ENCODE measurements at places on chromosomes 13 and 19. TPM values are rescaled to one million over a fixed set of nuclear protein-coding genes. Genes with fewer than 3 reads are reported as not detected.

DNA sequence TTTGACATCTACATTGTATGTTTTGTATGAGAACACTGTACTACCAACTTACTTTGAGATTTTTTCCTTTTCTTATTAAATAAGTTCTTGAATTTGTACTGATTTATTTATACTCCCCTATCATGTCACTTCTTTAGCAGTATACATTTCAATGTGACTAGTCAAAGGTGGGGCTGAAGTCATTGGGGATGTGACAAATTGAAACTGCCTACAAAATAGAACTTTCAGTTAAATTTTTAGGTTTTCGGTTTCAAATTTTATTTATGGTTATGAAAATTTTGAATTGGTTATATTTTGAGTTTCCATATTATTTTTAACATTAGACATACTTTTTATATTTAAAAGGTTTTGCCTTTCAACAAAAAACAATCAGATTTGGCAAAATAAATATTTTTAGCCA is 221.6 kb downstream of the NBEA start:
- no peak for DNase-seq

- no peak for DNase-seq
Measured at GRCh38 chr13:76928456-76928855, 19.9 kb upstream of the ACOD1 start.

- no peak for DNase-seq
Measured at GRCh38 chr13:48571126-48571913, 38.4 kb upstream of the RCBTB2 start.

- no peak for DNase-seq
Measured at GRCh38 chr19:11014403-11014911, 53.6 kb downstream of the SMARCA4 start.

SIN3B gene
- total RNA-seq: 34.6 TPM

ZNF468 gene
- 9.8 TPM for total RNA-seq

MLLT1 gene
- 49.2 TPM for total RNA-seq

GPR12 gene
- total RNA-seq: 0.10 TPM

WDR88 gene
- not detected for total RNA-seq

PVR gene
- 22.4 TPM for total RNA-seq
